ENCODE measurements at places on chromosomes 11 and 22. TPM values are rescaled to one million over a fixed set of nuclear protein-coding genes. Genes with fewer than 3 reads are reported as not detected.

The CDKN1C gene
- total RNA-seq: 17.2 TPM

The MED15 gene
- total RNA-seq: 40.6 TPM

DNA sequence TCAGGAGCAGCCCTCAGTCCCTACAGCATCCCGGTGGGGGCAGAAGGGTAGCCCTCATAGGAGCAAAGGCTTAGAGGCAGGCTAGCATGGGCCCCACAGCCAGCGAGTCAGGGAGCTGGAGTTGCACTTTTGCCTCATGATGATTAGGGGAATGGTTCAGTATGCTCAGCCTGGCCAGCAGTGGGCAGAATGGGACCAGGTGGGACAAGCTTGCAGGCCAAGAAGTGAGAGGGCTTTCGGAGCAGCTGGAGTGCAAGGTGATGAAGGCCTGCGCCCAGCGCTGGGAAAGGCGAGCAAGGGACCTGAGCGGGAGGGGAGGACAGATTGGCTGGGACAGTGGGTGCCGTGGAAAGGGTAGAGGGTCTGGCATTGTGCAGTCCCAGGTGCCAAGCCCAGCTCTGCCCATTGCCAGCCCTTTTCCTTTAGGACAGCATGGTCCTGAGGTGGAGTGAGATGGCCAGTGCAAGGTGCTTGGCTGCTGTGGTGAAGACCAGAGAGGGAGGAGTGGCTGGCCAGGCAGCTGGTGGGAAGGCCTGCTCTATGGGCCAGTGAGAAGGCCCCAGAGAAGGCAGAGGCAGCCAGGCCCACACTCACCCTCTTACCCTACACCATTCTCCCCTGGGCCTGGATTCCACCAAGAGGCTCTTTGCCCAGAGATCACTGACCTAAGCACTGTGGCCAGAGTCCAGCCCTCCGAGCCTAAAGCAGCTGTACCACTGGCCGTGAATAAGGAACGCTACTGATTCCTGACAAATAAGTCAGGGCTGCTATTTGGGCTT, 47.9 kb upstream of the SUSD2 start:
- no peak overlapping the region for H3K4me3 ChIP-seq
- H3K36me3 ChIP-seq: peaks cover 16% of the 10 kb centered on the region
- no peaks in the 10 kb centered on the region for H3K4me1 ChIP-seq

- peaks cover 47% of the 10 kb centered on the region for H3K36me3 ChIP-seq
- H3K27ac ChIP-seq: peak within 1 kb of the TSS; percentile 96
- H3K27me3 ChIP-seq: no peaks in the 10 kb centered on the region
Measured at GRCh38 chr11:65860278-65861164, at the start of gene MUS81. TSS of gene MUS81 (plus strand) at chr11:65860433. CDS start at chr11:65860754, 321 bp downstream.

GRCh38 chr22:20212754-20213699, 55.1 kb downstream of the RTN4R start:
- no peak overlapping the region for H3K27ac ChIP-seq
- no peaks in the 10 kb centered on the region for H3K27me3 ChIP-seq

DNA sequence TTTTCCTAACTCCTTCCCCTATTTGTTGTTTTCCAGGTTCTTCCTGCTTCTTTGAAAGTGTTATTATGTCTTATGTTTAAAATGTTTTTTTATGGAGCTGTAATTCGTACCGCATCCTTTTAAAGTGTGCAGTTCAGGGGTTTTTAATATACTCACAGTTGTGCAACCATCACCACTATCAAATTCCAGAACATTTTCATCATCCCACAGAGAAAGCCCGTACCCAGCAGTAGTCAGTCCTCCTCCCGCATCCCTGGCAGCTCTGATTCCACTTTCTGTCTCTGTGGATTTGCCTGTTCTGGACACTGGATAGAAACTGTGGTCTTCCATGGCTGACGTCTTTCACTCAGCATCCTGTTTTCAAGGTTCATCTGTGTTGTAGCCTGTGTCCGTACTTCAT, 73.7 kb downstream of the JAM3 start:
- no peaks in the 10 kb centered on the region for H3K27me3 ChIP-seq
- DNase-seq: no peak
- H3K27ac ChIP-seq: no peak overlapping the region
- no peaks in the 10 kb centered on the region for H3K4me1 ChIP-seq
- H3K4me3 ChIP-seq: no peak overlapping the region
